ENCODE measurements at places on chromosomes 3 and 15.

GRCh38 chr15:82944821-82945220, 7.7 kb downstream of the HOMER2 start:
- no peak for DNase-seq

- DNase-seq = no peak
Measured at GRCh38 chr3:181054538-181054937, 65.0 kb upstream of the DNAJC19 start.

DNA sequence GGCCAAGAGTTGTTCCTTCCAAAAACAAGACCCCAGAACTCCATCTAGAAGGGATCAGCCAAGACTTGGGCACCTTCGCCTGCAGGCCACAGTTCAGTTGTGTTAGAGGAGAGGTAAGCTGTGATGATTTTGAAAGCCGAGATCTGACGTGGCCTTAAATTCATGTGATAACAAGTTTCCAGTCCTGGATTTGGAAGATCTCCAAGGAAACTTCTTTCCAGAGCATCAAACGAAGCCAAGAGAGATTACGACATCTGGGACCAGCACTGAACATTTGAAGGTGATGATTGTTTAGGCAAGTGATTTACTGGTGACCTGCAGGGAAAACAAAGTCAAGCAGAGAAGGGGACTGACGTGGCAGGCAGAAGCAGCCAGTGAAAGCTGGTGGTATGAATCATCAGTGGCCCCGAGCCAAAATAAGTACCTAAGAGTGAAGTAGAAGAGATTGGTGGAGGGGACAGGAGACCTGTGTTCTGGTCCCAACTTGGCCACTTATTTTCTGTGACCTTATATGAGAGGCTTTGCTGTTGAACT, 339.0 kb upstream of the PROK2 start:
- no peak for DNase-seq

- DNase-seq = peak; percentile 84
Measured at GRCh38 chr3:48435774-48436476, 4.0 kb downstream of the CCDC51 start.

DNA sequence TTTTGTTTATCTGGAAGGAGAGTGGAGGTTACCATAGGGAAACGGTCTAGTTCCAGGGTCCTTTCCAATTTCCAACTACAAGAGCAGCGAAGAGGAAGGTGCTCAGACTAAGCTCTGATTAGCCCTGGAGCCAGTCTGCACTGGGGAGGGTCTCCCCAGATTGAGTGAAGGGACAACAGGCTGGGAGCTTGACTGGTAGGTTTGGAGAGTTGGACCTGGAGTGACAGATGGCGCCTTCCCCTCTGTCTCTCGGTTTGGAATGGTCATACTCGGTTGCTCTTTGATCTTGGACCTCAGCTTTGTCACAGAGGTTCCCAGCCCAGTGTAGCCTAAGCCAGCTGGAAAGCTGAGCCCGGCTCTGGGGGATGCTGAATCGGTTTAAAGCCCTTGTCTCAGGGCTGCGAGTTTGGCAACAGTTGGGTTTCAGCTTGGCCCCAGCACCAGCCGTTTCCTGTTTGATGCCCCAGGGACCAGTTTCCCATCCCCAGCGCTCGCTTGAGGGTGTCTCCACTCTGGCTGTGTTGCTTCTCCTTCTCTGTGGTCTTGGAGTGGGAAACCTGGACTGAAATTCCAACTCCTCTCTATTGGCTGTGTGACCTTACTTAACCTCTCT, 53.1 kb upstream of the ULK4 start:
- no peak for DNase-seq

DNA sequence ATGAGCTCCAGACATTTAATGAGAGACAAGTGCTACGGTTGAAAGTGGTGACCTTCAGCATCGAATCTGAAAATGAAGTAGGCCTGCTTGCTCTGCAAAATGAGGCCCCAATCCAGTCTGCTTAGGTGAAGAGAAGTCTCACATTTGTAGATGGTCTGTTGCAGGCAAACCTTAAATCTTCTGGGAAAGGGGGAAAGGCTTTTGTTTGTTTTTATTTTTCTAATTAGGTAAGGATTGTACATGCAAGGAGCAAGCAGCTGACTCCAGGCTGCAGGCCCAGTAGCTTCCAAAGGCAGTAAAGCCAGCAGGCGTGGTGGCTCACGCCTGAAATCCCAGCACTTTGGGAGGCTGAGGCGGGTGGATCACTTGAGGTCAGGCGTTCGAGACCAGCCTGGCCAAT, 74.3 kb downstream of the HMG20A start:
- no peak for DNase-seq

GRCh38 chr3:59653405-59654122, 603.7 kb upstream of the CFAP20DC start:
- no peak for DNase-seq
